Right renal cortex interstitium (tissue), 3 donors: ENCODE measurements at places on chromosomes 1 and 21.

DNA sequence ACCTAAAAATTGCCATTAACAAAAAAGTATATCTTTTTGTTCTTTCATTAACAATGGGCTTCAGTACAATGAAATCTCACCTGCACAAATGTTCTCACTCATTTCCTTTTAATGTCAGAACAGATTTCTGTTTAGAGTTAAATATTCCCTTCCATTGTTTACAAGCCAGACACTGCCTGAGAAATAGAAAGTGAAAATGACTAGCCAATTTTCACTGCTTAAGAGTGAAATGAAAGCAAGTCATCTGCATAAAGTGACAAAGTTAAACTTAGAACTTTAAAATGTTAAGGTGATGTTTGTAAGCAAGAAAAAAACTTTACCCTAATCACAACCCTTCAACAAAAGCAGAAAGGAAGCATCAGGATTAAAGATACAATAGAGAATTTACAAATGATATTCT is 27.5 kb downstream of the COA6 start:
- no peak for DNase-seq

GRCh38 chr1:236161230-236161629 is 18.9 kb downstream of the GPR137B start:
- DNase-seq: no peak

- DNase-seq: no peak
Measured at GRCh38 chr1:243946946-243947345, 96.9 kb upstream of the AKT3 start.

DNA sequence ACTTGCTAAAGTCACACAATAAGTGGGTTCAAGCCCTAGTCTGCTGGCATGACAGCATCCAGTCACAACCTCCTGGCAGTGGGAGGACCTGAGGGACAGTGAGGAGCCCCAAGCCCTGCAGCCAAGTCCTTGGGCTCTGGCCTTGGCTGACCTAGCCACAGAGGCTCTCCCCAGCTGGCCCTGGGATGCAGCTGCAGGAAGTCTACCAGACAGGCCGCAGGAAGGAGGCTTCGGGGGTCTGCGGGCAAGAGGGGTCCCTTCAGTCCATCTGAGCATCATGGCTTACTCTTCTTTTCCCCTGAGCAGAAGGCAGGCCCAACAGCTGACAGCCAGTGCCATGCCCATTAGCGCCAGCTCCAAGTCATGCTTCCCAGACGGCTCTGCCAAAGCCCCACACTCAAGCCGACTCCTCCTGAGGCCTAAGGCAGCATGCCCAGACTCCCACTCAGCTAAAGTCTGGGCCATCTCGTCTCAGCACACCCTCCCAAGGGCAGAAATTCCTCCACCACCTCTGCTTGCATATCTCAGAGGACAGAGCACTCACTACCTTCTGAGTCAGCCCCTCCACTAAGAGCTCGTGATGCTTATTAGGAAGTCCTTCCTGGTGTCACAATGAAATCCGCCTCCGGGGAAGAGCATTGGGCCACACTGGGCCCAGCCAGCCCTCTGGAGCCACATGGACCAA is 20.1 kb downstream of the SLC1A7 start:
- DNase-seq: no peak

DNA sequence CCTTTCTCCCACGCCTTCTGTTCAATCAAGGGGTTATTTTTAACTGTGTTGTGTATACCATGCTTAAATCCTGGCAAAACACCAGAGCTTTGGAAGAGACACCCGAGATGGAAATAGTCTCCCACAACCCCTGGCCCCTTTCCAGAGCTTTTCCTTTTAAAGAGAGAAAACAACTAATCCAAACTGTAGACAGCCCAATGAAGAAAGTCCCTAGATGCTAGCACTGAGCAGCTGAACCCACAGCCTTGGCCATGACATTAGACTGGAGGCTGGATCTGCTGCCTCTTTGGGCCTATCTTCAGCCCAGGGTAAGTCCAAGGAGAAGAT is 64.9 kb upstream of the ARTN start:
- no peak for DNase-seq
